ENCODE measurements at places on chromosomes 6 and 20.

- DNase-seq: no peak
Observed at GRCh38 chr6:170165471-170166117, 125.3 kb downstream of the DLL1 start.

GRCh38 chr6:925656-926213 is 232.8 kb upstream of the EXOC2 start:
- no peak for DNase-seq

DNA sequence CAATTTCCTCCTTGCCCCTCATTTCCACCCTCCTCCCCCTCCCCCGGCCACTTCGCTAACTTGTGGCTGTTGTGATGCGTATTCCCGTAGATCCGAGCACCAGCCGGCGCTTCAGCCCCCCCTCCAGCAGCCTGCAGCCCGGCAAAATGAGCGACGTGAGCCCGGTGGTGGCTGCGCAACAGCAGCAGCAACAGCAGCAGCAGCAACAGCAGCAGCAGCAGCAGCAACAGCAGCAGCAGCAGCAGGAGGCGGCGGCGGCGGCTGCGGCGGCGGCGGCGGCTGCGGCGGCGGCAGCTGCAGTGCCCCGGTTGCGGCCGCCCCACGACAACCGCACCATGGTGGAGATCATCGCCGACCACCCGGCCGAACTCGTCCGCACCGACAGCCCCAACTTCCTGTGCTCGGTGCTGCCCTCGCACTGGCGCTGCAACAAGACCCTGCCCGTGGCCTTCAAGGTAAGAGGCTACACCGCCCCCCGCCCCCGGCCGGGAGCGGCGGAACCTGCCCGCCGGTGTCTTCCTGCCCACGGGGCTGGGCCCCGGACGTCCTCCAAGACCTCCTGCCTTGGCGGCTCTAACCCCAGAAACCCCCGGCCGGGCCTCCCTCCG is 44.9 kb upstream of the SUPT3H start:
- DNase-seq: no peak

- DNase-seq: no peak
Observed at GRCh38 chr20:57389695-57390603, 1.2 kb upstream of the RBM38 start.

GRCh38 chr20:48129345-48129942 is 344.2 kb upstream of the SULF2 start:
- no peak for DNase-seq
